ENCODE measurements at places on chromosomes 5 and 9.

DNA sequence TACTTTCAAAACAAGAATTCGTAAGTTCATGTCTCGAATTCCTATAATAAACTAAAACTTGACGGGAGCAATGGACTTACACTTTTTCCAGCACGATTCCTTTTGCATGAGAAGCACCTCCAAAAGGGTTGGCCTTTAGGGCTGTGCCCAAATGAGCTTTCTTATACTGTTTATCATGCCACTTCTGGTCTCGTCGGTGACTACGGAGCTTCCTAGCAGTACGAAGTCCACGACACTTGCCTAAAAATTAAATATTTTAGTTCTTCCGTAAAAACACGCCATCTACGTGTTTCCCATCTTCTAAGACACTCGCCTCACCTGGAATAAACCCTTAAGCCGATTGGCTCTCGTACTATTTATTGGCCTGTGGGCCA is 554 bp downstream of the RPS23 start:
- no peak for DNase-seq

DNA sequence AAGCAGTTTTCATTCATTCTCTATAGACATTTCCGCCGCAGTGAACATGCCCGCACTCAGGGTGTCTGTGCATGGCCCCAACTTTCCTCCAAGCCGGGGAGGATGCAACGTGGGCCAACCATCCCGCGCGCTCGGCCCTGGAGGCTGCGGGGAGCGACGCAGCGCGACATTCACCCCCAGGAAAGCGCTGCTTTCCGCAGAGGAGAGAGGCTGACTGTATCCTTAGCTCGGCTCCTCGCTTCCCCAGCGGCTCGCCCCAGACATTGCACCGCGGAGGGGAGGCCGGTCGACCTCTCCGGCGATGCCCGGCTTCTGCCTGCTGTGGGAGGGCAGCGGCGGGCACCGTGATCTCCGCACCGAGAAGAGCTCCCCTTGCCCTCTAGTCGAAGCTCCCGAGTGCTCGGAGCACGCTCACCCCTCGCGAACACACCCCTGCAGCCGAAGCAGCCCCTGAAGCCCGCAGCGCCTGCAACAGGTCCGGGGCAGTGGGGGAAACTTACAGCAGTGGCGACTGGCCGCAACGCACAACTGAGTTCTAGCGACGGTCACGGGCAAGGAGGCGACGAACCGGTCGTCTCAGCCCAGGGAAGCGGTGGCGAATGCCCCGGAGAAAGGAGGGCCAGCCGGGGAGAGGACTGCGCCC is 600 bp downstream of the ENC1 start:
- peak; percentile 66 for DNase-seq

DNA sequence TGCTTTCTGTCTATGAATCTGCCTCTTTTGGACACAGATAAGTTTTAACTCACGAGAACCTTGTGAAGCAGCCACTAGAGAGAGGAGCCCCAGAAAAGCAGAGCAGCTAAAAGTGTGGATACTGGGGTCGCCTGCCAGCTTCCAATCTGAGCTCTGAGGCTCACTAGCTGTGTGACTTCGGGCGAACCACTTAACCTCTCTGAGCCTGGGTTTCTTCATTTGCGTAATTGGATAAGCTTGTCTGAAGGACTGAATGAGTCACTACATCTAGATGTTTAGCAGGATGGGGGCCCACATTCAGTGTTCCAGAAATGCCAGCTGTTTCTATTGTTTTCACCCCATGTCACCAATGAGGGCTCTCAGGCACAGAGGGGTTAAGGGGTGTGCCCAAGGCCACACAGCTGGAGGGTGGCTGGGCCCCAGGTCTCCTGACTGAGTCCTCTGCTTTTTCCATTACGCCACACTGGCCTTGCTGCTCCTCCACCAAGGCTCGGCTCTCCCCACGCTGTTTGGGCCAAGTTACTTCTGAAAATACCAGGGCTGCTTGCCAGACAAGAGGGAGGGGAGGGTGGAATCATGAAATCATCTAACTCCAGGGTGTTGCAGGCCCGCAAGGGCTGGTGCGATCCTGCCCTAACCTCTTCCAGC is 36.2 kb downstream of the SH3PXD2B start:
- DNase-seq: no peak

GRCh38 chr5:169970339-169970738 is 10.0 kb downstream of the INSYN2B start:
- no peak for DNase-seq

- DNase-seq: no peak
Observed at GRCh38 chr5:98563885-98564653, 209.4 kb upstream of the RGMB start.

GRCh38 chr9:108783326-108783725 is 72.5 kb downstream of the ACTL7B start:
- no peak for DNase-seq

- DNase-seq: no peak
Observed at GRCh38 chr5:17384181-17384580, 113.8 kb upstream of the TAF11L2 start.

DNA sequence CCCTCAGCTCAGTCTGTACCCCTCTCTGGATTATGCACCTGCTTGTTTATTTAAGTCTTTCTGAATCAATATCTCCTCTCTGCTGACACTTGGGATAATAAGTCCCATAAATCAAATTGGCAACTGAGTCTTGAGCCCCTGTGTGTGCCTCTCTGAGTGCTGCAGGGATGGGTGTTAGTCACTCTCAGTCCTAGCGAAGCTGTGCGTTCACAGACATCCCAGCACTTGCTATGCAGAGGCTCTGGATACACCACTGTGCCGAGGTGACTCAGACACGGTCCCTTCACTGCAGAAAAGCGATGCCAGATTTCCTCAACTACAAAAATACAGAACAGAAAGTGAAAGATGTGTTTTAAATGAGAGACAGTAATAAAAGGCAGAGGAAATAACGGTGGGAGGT is 4.1 kb upstream of the KCNMB1 start:
- DNase-seq: peak; percentile 53

- DNase-seq: no peak
Observed at GRCh38 chr9:36161187-36161586, 8.0 kb upstream of the CCIN start.

- no peak for DNase-seq
Observed at GRCh38 chr5:137370096-137371071, 128.7 kb downstream of the SPOCK1 start.

- no peak for DNase-seq
Observed at GRCh38 chr5:68962757-68963484, 130.9 kb upstream of the SLC30A5 start.

- no peak for DNase-seq
Observed at GRCh38 chr5:107456281-107456715, 214.4 kb downstream of the EFNA5 start.

GRCh38 chr5:58077416-58077815 is 382.5 kb downstream of the PLK2 start:
- no peak for DNase-seq

DNA sequence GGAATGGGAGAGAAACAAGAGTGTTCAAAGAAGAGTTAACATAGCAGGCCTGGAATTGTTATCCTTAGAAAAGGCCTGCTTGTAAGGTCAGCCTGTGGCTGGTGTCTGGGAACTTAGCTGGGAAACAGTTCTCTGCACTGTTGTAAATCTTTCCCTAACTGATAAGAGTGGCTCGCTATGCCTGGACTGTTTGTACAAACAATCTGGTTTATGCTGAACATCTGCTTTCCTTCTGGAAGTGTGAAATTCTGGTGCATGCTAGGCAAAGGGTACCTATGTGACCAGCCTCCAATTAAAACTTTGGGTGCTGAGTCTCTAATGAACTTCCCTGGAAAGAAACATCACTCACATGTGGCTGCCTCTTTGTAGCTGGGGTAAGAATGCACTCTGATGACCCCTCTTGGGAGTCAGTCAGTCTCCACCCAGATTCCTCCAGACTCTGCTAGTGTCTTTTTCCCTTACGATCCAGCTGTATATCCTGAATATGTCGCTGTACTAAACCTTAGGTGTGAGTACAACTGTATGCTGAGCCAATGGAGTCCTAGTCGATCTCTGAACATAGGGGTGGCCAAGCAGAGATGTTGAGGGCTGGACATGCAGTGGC is 16.5 kb downstream of the SPARC start:
- no peak for DNase-seq

DNA sequence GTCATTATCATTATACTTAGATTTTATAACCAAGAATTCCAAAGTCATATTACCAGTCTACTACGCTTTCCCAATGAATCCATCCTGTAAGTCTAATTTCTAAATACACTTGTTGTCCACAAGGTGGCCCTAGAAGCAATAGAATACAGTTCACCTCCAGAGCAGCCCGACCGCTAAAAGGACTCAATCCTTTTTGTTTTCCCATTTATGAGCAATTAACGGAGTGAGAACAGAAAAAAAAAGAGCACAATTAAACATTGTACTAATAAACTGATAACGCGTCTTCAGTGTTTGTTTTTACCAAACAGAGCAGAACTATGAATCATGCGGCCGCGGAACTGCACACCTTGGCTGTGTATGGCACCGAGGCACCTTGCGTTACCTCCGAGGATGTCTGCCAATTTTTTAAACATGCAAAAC is 160.7 kb upstream of the DAPK1 start:
- DNase-seq: no peak

- no peak for DNase-seq
Observed at GRCh38 chr9:109062543-109062942, 49.2 kb upstream of the CTNNAL1 start.

- no peak for DNase-seq
Observed at GRCh38 chr9:126682928-126683697, 69.4 kb downstream of the LMX1B start.

All from activated T-cell treated with anti-CD3 and anti-CD28 coated beads, Interleukin-2, amount 50 U/mL, for 24 hours (primary cell).